Muscle of arm (tissue), 14 donors: ENCODE measurements at places on chromosomes 6 and 20. TPM values are rescaled to one million over a fixed set of nuclear protein-coding genes. Genes with fewer than 3 reads are reported as not detected.

The RTF2 gene
- polyA plus RNA-seq = 102 TPM

GRCh38 chr6:52697903-52698302 is 27.0 kb downstream of the TMEM14A start:
- no peak for DNase-seq

GRCh38 chr6:168634541-168635328 is 193.8 kb downstream of the SMOC2 start:
- peak; percentile 75 for DNase-seq

The TMEM63B gene
- polyA plus RNA-seq = 13.4 TPM

The TPD52L1 gene
- 51.6 TPM for polyA plus RNA-seq

- no peak for DNase-seq
Observed at GRCh38 chr6:142953373-142954273, 8.6 kb upstream of the HIVEP2 start.

DNA sequence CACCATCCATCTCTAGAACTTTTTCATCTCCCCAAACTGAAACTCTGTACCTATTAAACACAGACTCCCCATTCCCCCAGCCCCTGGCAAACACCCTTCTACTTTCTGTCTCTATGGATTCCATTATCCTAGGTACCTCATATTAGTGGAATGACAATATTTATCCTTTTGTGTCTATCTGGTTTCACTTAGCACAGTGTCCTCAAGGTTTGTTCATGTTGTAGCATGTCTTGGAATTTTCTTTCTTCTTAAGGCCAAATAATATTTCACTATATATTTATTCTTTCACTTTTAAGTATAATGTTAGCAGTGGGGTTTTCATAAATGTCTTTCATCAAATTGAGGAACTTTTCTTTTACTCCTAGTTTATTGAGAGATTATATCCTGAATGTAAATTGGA is 56.8 kb upstream of the DSP start:
- no peak for DNase-seq

The NKAPL gene
- polyA plus RNA-seq = 1.0 TPM

GRCh38 chr6:20159781-20160540 is 52.3 kb downstream of the MBOAT1 start:
- no peak for DNase-seq

DNA sequence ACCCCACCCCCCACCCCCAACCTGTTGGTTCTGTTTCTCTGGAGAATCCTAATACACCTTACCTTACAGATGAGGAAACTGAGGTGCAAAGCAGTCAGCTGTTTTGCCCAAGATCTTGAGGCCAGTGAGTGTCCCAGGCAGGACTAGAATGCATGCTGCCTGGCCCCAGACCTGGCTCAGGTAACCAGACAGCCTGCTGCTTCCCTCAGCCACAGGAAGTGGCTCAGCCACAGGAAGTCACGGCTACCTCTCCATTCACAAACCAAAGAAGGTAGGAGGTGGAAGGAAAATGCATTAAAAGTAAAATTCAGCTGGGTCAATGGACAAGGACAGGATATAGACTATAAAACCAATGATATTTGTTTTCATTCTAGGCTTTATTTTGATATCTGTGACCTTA is 517.6 kb downstream of the CD83 start:
- no peak for DNase-seq

DNA sequence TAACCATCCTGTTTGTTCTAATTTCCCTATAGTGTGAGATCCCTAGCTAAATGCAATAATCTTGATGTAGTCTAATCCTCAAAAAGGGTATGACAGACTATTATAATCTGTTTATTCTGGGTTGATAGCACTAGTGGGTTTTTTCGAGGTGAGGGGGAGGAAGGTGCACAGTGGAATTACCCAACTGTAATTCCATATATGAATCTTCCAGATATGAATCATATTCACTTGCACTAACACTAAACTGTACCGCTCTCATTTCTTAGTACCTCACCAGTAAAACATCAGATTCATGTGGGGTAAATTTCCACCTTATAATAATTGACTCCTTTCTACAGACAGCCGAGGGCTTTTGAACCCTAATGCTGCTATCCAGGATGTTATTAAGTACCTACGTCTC is 16.5 kb downstream of the NCOA7 start:
- no peak for DNase-seq

The SLC44A4 gene
- 0.12 TPM for polyA plus RNA-seq

The ENPP1 gene
- 13.1 TPM for polyA plus RNA-seq

GRCh38 chr6:14824060-14824459 is 421.8 kb upstream of the JARID2 start:
- DNase-seq = no peak

GRCh38 chr20:54707801-54708200 is 232.4 kb downstream of the DOK5 start:
- DNase-seq = no peak

DNA sequence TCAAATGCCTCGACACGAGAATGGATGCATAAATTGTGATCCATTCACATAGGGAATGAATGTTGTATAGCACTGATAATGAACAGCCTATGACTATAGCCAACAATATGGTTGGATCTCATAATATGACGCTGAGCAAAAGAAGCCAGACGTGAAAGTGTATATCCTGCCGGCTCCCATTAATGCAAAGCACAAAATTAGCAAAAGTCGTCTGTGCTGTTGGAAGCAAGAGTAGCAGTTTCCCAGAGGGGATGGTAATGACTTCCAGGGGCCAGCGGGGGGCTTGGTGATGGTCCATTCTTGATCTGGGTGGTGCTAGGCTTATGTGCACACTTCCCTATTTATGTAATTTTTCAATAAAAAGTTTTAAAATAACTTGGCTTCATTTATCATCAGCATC is 1.0 kb upstream of the TAGAP start:
- no peak for DNase-seq

The TRIM27 gene
- polyA plus RNA-seq = 45.2 TPM

DNA sequence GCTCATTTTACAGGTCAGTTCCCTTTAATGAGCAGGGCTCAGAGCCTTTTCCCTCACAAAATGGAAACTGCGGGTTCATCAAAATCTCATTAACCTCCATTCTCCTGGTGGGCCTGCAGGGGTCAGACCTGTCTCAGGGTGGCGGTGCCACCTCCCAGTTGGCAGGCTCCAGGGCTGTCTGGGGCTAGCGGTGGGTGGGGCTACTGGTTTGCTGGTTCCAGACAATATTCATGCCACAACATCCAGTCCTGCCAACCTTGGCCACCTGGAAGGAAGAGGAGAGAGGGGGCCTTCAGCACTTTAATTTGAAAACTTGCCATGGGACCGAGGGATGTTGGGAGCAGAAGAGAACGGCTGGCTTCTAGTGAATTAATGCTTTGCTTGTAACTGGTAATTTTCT is 41.9 kb upstream of the CTNNBL1 start:
- DNase-seq = no peak

The MMP24 gene
- polyA plus RNA-seq = not detected

DNA sequence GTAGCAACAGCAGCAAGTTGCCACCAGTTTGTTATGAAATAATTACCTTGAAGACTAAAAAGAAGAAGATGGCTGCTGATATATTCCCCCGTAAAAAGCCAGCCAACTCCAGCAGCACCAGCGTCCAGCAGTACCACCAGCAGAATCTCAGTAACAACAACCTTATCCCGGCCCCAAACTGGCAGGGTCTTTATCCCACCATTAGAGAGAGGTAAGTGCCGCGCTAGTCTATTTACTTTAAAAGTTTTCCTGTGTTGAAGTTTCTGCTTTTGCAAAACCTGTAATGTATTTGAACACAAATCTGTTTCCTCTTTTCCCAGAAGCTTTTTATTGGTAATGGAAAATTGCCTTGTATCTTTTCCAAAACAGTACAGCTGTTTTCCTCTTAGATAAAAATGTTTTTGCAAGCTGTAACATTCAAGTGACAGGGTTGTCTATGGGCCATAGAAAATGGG is 725 bp downstream of the BTBD3 start:
- peak; percentile 84 for DNase-seq

GRCh38 chr6:46338131-46338530 is 153.1 kb downstream of the RCAN2 start:
- no peak for DNase-seq

DNA sequence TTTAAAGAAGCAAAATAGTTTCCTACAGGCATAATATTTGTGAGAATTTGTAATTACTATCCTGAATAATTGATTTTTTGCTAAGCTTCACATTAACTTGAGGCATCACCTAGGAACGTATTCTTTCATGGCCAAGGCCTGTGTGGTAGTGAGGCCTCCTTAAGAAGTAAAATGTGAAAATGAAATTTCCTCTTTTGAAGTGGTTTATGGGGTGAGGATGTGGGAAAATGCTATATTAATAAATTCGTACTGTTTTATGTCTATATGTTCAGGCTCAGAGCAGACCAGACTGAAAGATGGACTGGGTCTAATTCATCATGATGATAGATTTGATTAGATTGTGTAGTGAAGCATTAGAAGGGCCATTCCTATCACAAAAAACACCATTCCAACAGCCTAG is 33.1 kb downstream of the MYLIP start:
- no peak for DNase-seq

The FOXF2 gene
- polyA plus RNA-seq = 0.85 TPM

DNA sequence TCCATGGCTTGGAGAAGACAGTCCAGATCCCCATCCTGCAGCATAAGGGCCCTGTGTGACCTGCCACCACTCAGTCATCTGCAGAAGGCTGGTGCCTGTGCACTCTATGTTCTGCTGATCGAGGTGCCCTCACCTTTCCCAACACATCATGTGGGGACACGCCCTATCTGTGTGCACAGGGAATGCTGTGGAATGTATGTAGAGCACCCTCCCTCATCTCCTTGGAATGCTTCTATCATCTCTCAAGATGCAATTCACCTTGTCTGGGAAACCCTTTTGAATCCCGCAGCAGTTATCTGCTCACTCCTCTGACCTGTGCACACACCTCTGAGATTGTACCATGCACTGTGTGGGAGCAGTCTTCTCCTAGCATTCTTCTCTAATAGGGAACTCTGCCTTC is 207.2 kb upstream of the SSTR4 start:
- no peak for DNase-seq

The PAK1IP1 gene
- polyA plus RNA-seq = 18.3 TPM
